Stimulated activated CD4-positive, alpha-beta T cell treated with anti-CD3 and anti-CD28 coated beads, Interleukin-12 subunit alpha, Interleukin-12 subunit beta, amount 100 ng/mL, for 48 hours (primary cell): ENCODE measurements at places on chromosomes 12 and 14.

- no peak for DNase-seq
These were observed 6.2 kb upstream of the PTGER2 start for GRCh38 chr14:52307905-52308304.

DNA sequence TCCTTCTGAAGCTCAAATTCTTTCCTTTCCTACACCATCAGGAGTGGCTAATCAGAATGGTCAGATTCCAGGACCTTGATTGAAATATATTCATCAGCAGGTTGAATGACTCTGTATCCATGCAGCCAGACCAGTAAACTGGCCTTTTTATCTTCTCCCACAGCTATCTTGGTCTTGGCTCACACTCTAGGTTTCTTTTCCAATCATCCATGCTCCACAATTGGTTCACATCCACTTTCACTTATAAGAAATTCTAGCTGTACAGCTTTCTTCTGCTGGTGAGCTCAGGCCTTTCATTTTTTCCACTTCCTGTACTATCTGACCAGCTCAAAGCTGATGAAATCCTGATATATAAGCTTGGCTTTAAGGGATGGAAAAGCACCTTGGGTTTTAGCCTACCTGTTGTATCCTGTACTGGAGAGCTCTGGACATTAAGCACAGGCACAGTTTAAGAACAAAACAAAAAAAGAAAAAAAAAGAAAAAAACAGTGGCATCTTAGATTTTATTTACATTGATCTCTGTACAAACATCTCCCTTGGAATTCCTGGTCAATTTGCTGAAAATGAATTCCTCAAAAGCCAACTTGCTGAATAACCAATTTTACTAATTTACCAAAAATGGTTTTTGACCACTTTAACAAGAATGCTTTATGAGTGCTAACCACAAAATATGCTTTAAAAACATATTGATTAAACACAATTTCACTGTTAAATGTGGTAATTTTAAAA, 91.6 kb upstream of the PAWR start:
- no peak for DNase-seq

GRCh38 chr12:9794484-9795093, 32.7 kb upstream of the KLRF1 start:
- no peak for DNase-seq

- DNase-seq, result no peak
These were observed 10.5 kb upstream of the NID2 start for GRCh38 chr14:52079239-52079959.

DNA sequence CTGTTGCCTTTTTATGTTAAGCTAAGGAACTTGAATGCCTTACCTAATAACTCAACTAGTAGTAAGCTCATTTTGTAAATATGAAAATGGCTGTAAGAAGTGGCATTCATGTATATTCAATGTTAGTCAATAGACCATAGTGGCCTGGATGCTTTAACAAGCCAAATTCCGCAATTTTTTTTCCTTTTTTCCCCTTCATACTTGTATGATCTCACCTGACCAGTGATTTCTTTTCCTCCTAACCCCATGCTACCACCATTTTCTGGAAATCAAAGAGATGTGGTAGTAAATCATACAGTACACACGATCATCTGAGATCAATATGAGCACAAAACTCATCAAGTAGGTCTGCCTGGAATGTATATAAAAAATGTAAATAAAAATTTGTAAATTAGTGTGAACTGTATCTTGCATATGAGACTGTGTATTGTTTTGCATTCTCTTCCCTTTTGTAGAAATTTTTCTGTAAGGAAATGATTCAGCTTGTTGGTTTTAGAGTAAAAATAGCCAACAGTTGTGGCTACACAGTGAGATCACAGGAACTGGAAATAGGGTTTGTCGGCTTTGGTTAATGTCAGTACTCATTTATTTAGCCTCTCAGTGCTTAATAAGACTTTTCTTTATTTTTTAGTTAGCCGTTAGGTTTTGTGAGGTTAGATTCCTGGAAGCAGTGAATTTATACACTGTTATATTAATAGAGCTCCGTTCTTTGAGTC, 62.5 kb downstream of the ETNK1 start:
- no peak for DNase-seq

GRCh38 chr12:129886541-129886940, 17.3 kb downstream of the TMEM132D start:
- no peak for DNase-seq

- no peak for DNase-seq
These were observed 183.3 kb downstream of the SSPN start for GRCh38 chr12:26378711-26379110.

GRCh38 chr12:124544311-124544970, 23.0 kb downstream of the NCOR2 start:
- no peak for DNase-seq

DNA sequence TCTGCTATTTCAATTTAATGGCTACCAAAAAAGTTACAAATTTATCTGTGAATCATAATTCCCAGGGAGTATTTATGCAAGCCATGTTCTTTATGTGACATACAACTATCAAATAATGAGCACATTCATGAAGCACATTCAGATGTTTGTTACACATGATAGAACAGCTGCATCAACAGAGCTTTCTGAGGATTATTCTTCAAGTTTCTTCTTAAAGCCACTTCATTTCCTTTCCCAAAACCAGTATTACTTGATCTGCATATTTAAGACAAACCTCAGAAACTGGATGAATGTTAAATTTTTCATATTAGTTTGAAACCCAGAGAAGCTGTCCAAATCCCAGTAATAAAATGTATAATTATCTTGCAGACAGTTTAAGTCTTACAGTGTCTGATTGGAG, 73.6 kb upstream of the SOX5 start:
- DNase-seq, result no peak

DNA sequence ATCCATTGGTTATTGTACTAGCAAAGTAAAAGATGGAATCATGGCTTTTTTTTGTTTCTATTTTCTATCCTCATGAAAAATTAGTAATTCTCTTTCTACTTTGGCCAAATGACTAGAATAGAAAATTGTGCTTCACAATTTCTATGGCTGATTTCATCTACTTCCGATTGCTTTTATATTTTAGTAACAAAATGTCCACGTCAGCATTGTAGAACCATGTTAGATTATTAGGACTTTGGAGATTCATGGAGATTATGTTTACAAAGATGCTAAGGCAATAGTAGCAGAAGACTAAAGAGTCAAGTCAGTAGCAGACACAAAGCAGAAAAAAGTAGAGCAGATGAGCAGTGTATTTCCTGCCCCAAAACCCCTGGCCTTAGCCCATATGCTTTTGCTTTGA, 113.6 kb downstream of the C12orf42 start:
- no peak for DNase-seq

GRCh38 chr14:83744224-83744623, 1785.7 kb upstream of the FLRT2 start:
- no peak for DNase-seq

GRCh38 chr14:26128931-26129671, 468.7 kb downstream of the NOVA1 start:
- no peak for DNase-seq

GRCh38 chr12:78820946-78821345, 43.6 kb upstream of the SYT1 start:
- DNase-seq, result no peak

DNA sequence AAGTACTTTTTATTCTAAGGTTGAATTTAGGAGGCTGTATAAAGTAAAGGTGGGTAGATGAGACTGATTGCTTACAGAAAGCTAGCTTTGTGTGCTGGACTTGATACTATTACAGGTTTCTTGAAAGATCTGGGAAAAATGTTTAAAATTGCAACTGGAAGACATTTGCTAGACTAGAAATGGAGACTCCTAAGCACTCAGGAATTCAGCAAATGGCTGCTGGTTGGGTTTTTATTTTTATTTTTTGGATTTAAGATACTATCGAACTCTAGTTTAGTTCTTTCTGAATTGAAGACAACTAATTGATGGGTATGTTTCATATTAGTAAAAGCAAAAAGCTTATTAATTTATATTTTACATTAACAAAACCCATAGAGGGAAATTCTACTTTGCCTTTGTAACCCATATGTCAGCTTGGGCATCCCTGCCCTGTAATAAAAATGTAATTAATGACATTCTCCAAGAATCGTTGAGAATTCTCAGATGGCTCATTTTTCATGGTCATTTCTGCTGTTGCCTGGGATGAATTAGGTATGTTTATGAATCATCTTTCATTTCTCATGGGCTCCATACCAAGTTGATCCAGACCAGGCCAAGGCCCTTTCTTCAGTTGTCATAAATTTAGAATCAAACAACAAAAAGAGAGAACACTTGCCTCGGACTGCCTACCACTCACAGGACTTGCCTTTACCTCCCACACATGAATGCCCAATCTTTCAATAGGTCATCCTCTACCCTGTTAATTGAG, 102.1 kb downstream of the ERGIC2 start:
- DNase-seq, result no peak

DNA sequence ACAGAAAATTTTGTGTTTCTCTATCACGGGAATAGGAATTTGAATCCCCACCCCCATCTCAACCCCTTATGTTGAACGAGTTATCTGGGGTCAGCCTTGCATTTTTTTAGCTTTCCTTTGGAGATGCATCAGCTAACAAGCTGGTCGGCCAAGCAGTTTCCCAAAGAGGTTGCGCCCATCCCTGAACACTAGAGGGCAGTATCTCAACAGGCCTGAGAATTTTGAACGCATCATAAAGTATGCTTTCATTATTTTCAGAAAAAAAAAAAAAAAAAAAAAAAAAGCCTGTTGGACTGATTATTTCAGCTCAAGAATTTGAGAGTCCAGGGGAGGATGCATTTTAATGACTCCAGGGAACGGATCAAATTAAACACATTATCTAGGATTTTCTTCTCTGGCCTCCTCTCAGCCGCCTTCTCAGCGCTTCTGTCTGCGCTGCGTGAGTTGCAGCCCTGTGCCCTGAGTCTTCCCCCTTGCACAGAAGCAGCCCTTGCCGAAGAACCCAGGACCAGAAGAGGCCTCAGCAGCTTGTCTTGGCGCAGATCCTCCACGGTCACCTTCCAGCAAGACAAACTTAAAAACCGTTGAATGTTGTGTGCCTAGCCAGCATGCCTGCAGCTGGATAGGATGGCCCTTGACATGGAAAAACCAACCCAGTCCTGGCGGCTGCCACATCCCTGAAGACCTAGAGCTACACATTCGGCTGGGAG, 76.6 kb upstream of the GZMB start:
- peak; percentile 36 for DNase-seq

DNA sequence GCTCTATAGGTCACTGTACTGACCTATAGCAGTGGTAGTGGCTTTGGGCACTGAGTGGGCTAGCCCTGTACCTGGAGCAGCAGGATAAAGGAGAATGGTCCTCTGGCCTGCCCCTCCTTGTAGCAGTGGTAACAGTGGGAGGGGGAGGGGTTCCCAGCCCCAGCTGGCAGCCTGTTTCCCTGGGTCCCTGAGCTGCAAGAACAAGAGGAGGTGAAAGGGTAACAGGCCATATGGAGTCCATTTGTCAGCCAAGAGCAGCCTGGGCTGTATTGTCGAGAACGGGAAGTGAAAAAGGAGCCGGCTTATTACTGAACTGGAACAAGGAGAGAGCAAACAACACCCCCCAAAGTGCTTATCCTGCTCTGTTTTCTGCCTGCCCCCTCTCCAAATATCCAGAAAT, 73.8 kb upstream of the SRSF5 start:
- DNase-seq, result no peak

DNA sequence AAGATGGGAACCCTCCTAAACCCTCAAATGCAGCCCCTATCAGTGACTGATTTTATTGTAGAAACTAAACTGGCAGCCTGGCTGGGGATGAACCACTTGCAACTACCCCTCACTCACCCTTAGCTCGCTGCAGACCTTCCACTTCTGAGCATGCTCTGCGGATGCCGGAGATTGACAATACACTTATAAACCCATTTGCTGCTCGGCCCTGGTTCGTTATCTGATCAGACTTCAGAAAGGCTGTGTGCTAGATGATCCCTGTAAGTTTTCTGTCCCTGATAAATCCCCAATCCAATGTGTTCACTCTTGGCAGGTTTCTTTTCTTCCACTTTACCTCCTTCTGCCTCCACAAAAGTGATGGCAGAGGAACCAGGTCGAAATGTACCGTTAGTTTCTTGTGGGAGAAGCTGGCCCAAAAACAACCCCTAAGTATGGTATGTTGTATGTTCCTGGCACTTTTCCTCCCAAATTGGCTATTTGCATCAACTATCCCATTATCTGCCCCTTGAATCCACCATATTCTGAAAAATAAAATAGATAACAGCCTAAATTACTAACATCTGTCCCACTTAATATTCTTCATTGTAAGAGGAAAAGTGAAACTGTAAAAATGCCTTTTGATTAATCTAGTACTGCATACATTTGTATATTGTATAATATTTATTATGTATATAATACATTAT, 18.8 kb downstream of the RPH3A start:
- DNase-seq, result no peak

DNA sequence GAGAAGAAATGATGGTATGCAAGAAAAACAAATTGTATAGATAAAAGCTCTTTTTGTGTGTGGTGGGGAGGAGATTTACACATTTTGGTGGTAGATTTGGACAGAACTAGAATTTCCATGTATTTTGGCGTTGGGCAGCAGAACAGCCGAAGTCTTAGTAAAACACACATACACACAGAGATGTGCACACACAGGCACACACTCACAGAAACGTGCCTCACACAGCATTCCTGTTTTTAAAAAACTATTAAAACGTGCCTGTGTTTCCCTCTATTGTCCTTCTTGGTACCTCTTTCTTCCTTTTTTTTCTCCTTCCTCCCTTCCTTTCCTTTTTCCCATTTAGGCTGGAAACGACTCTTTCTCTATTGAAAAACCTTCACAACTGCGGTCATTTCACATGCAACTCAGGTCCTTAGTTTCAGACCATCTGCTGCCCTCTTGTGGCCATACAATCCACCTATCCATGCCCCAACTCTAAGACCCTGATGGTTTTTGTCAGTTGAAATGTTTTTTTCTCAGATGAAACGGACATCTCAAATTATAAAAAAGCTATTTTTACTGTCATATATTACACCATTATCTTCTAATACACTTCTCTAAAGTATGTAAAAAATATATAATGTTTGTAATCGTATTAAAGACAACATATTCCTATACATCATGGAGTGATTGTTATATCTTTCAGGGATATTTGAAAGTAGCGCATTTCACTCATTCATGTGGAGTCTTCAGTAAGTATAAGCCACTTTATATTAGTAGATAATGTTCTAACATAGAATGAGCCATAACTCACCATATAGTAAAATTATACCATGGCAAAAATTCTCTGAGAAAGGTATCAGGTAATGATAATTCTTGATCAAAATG, 386.7 kb upstream of the NOVA1 start:
- peak; percentile 1 for DNase-seq

- no peak for DNase-seq
These were observed 100.9 kb upstream of the C14orf180 start for GRCh38 chr14:104478656-104479055.

GRCh38 chr12:90216815-90217214, 508.2 kb upstream of the ATP2B1 start:
- DNase-seq, result no peak
